ENCODE measurements at places on chromosomes 1 and 21. TPM values are rescaled to one million over a fixed set of nuclear protein-coding genes. Genes with fewer than 3 reads are reported as not detected.
A peak's percentile ranks its signal among the peaks of the same experiment; 100 is the strongest.

The MRPS15 gene
- 108 TPM for total RNA-seq

DNA sequence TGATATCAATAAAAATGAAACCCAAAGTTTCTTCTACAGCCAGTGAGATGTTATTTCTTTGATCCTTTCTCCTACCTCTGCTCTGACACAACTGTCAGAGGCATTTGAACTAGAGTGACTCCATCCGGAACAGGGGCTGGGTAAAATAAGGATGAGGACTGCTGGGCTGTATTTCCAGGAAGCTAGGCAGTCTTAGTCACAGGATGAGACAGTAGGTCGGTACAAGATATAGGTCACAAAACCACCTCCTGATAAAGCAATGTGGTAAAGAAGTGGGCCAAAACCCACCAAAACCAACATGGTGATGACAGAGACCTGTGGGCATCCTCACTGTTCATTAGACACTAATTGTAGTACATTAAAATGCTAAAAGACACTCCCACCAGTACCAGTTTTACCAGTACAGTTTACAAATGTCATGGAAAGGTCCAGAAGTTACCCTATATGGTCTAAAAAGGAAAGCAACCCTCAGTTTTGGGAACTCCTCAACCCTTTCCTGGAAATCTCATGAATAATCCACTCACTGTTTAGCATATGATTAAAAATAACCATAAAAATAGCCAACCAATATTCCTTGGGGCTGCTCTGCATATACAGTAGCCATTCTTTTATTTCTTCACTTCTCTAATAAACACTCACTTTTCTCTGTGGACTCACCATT lies 96.7 kb downstream of the GABPA start:
- no peak overlapping the region for H3K4me3 ChIP-seq
- no peak for DNase-seq
- H3K27me3 ChIP-seq: no peaks in the 10 kb centered on the region

GRCh38 chr1:60567256-60567655 lies 493.7 kb upstream of the C1orf87 start:
- no peaks in the 10 kb centered on the region for H3K27me3 ChIP-seq
- H3K4me1 ChIP-seq: peaks cover 5% of the 10 kb centered on the region
- H3K4me3 ChIP-seq: no peak overlapping the region
- no peak for DNase-seq
- H3K27ac ChIP-seq: no peak overlapping the region
- H3K36me3 ChIP-seq: no peaks in the 10 kb centered on the region

DNA sequence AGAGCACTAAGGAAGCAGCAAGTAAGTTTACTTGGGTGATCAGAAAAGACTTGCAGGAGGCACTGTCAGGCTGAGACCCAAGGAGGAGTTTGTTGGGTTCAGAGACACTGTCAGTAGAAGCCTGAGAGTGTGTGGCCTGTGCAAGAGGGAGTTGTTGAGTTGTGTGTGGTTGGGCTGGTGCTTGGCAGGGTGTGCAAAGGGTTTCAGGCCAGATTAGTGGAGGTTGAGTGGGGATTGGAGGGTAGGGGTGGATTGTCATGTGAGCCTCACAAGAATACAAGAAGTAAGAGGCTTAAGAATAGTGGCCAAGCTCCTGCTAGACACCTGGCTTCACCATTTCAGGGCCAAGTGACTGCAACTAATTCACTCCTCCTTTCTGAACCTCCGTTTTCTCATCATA lies 8.9 kb upstream of the KIF21B start:
- H3K27ac ChIP-seq: no peak overlapping the region
- H3K36me3 ChIP-seq: no peaks in the 10 kb centered on the region
- no peak for DNase-seq
- H3K4me3 ChIP-seq: no peak overlapping the region

DNA sequence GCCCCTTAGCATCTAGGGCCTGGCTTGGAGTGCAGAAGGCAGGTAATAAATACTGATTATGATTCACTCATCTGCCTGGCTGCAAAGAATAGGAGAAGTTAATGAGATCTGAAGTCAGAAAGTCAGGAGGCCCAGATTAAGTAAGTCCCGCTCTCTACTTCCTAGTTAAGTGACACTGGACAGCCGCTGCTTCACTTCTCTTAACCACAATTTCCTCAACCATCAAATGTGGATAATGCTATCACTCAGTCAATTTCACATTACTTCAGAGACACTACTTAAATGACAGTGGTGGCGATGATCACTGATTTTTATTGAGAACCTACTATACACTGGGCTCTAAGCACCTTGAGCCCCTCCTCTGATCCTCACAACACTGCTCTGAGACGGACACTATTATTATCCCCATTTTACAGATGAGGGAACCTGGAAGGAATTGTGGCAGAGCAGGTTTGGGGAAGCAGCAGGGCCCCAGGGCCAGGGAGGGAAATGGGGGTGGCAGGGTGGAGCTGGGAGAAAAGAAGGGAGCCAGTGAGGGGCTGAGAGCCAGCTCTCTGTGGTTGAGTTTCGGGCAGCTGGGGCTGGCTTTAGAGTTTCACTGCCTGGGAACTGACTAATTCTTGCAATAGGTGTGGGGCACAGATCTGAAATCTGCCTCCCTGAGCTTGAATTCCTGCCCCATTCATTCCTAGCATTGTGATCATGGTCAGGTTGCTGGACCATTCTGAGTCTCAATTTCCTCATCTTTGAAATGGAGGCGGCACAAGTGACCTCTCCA lies 2.4 kb upstream of the E2F2 start:
- no peak overlapping the region for H3K4me3 ChIP-seq
- H3K27ac ChIP-seq: no peak overlapping the region
- H3K36me3 ChIP-seq: no peaks in the 10 kb centered on the region
- peaks cover 27% of the 10 kb centered on the region for H3K4me1 ChIP-seq
- peaks cover 19% of the 10 kb centered on the region for H3K27me3 ChIP-seq

- no peaks in the 10 kb centered on the region for H3K36me3 ChIP-seq
- no peak for DNase-seq
- peaks cover 32% of the 10 kb centered on the region for H3K4me1 ChIP-seq
- H3K27me3 ChIP-seq: peaks cover 11% of the 10 kb centered on the region
- no peak overlapping the region for H3K4me3 ChIP-seq
Measured at GRCh38 chr1:182671750-182672486, 12.5 kb downstream of the RGS8 start.

- no peaks in the 10 kb centered on the region for H3K27me3 ChIP-seq
- no peak overlapping the region for H3K27ac ChIP-seq
- DNase-seq: no peak
- H3K4me1 ChIP-seq: no peaks in the 10 kb centered on the region
Measured at GRCh38 chr1:221940631-221941030, 198.7 kb upstream of the DUSP10 start.

- no peaks in the 10 kb centered on the region for H3K27me3 ChIP-seq
- no peaks in the 10 kb centered on the region for H3K4me1 ChIP-seq
- DNase-seq: no peak
- H3K27ac ChIP-seq: no peak overlapping the region
Measured at GRCh38 chr1:52432807-52433206, 28.4 kb downstream of the PRPF38A start.

DNA sequence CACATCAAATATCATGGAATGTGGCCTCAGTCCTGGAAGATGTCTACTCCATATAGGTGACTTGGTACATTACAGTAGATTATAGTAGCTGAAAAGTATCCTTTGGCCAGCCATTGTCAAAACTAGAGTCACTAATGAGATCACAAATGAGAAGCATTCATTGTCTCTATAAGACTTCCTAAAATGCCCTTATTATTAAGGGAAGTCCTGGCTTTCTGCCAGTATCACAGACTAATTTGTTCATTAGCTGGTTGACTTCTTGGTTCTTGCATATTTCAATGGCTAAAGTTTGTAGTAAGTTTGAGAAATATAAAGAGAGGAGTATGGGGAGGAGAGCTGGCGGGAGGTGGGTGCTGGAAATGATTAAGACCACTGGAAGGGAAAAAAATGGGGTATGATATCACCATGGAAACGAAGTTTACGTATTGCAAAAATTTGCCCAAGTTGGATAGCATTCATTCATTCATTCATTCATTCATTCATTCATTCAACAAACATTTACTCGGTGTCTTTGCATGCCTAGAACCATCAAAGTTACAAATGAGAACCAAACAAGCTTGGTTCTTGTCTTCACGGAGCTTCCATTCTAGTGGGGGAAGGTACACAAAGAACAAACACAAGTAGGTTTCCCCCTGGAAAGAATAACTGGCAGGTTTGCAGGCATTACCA lies 11.7 kb upstream of the B3GALNT2 start:
- no peaks in the 10 kb centered on the region for H3K4me1 ChIP-seq
- H3K4me3 ChIP-seq: no peak overlapping the region
- DNase-seq: no peak
- H3K36me3 ChIP-seq: no peaks in the 10 kb centered on the region

DNA sequence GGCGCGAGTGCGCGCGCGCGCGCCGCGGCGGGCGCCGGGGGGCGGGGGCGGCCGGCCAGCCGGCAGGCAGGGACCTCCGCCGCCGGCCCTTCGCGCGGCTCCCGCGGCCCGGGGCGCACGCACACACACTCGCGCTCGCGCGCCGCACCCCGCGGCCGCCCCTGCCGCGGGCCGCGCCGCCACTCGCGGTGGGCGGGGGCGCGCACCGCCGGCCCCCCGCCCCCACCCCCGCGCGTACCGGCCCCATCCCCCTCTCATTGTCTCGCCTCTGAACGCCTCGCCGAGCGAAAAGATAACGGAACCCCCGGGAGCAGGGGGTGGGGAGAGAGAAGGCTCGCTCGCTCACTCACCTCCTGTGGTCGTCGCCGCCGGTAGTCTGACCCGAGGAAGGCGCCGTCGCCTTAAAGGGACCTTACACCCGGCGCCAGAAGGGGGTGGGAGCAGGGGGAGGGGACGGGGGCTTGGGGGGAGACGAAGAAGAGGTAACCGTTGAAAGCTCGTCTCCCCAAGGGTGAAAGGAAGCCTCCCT lies 428 bp downstream of the POGZ start:
- DNase-seq: peak; percentile 67
- H3K4me1 ChIP-seq: peaks cover 48% of the 10 kb centered on the region
- no peaks in the 10 kb centered on the region for H3K36me3 ChIP-seq

DNA sequence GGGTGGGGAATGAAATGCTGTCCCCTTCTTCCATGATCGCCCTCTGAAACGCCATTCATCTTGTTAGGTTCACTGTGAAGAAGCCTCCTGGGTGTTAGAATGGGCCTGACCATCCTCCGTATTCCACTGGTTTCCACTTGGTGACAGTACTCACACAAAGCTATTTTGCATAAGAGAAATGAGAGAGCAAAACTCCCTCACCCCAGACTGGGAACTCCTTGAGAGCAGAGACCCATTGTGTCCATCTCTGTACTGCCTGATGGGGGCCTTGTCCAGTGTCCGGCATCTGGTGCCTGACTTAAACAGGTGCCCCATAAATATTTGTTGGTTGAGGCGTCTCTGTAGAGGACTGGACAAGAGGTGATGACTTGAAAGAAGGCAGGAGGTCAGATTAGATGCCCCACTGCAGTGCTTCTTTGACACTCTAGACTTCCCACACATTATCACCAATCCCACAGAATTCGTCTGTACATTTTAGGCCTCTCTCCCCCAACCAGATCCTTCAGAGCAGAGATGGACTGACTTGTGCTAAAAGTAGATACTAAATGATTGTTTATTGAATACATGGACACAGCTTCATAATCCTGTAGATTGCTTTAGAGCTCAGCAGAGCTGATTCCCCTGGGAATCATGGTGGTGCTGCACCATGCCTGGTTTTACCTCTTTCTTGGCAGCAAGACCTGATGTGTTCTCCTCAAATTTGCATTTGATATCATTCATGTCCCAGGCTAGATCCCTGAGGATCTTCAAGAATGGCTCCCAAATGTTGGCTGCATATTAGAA lies 22.4 kb upstream of the KCNA2 start:
- DNase-seq: no peak
- H3K4me3 ChIP-seq: no peak overlapping the region
- no peaks in the 10 kb centered on the region for H3K36me3 ChIP-seq
- peaks cover 49% of the 10 kb centered on the region for H3K27me3 ChIP-seq

DNA sequence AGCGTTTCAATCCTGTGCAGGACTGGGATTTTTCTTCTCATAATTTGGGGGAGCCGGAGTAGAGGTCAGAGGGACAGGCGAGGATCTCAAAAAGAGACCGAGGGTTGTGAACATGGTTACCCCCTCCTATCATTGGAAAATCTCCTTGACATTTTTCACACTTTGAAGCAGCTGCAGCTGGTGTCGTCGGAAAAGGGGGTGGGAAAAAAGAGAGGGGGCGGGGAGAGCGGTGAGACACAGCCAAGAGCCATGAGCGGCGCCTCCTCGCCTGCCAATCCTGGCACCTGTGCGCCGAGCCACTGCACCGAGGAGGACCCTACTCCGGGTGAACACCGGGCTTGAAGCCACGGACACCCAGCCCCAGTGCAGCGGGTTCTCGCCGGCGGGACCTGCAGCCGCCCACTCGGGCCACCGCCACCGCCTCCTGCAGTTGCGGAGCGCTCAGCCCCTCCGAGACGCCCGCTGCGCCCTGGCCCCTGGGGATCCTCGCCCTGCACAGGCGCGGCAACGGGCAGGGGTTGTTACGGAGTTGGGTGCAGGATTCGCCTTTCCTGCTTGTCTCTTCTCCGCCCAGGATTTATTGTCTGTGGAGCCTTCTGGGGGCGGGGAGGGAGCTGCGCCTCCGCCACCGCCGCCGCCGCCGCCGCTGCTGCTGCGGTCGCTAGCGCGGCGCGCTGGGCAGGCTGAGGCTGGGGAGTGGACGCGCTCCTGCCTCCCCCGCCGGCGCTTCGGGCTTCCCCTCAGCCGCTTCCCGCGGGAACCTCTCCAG lies at the start of gene LRRC7:
Gene LRRC7, plus strand, starts transcription at position 271 of the 769 bp plus-strand sequence. CDS start 718 bp downstream, outside the sequence.
- H3K4me1 ChIP-seq: peaks cover 25% of the 10 kb centered on the region
- no peaks in the 10 kb centered on the region for H3K36me3 ChIP-seq
- H3K4me3 ChIP-seq: peak within 1 kb of the TSS; percentile 70
- DNase-seq: peak; percentile 15
- H3K27ac ChIP-seq: peak within 1 kb of the TSS; percentile 75

- DNase-seq: no peak
- H3K4me3 ChIP-seq: no peak overlapping the region
- H3K36me3 ChIP-seq: no peaks in the 10 kb centered on the region
- no peak overlapping the region for H3K27ac ChIP-seq
- no peaks in the 10 kb centered on the region for H3K27me3 ChIP-seq
Measured at GRCh38 chr1:200683298-200683697, 13.6 kb upstream of the DDX59 start.

DNA sequence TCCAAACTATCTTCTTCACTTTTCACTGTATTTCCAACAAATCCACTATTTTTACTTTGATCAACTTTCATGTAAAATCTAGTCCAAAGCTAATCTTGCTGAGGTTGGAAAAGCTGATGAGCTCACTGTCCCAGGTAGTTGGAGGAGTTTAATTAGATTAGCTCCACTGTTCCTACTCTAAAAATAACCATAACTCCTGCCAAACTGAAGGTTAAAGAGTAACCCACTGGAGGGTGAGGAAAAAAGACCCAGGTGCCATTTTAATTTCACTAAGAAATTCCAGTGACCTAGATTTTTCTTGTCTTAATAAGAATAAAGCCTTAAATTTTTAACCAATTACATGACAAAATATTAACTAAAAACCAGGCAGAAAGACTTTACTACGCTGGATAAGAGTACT lies 15.3 kb downstream of the DCAF8 start:
- peak overlapping the region; percentile 71 for H3K27ac ChIP-seq
- no peak overlapping the region for H3K4me3 ChIP-seq
- H3K36me3 ChIP-seq: peaks cover 5% of the 10 kb centered on the region
- no peak for DNase-seq
- H3K4me1 ChIP-seq: peaks cover 79% of the 10 kb centered on the region
- H3K27me3 ChIP-seq: no peaks in the 10 kb centered on the region

GRCh38 chr1:26851106-26851684 lies 11.8 kb upstream of the SFN start:
- no peaks in the 10 kb centered on the region for H3K27me3 ChIP-seq
- no peak overlapping the region for H3K4me3 ChIP-seq
- H3K36me3 ChIP-seq: peaks cover 95% of the 10 kb centered on the region

- H3K4me3 ChIP-seq: no peak overlapping the region
- H3K36me3 ChIP-seq: peaks cover 5% of the 10 kb centered on the region
- DNase-seq: no peak
- H3K27ac ChIP-seq: no peak overlapping the region
- H3K4me1 ChIP-seq: peaks cover 5% of the 10 kb centered on the region
Measured at GRCh38 chr21:42754270-42754933, 101.0 kb downstream of the PDE9A start.
